CD4-positive, alpha-beta memory T cell (primary cell): ENCODE measurements at places on chromosomes 7 and 10. TPM values are rescaled to one million over a fixed set of nuclear protein-coding genes. Genes with fewer than 3 reads are reported as not detected.

DNA sequence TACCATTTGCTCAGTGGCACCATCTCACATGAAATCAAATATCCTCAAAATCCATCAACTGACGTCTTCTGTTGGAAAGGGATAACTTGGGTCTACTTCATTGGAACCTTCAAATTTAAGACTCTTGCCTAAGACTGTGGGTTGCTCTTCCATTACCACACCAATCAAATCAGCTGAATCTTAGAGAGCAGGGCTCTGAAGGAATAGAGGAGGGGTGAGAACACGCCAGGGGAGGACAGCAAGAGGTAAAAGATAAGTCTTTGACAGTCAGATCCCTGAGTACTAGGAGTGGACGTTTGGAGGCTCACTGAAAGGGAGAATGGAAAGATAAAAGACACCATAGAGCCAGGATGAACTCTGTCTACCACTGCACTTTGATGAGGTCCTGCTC is 107.5 kb downstream of the CCDC71L start:
- no peaks in the 10 kb centered on the region for H3K4me1 ChIP-seq
- no peak overlapping the region for H3K27ac ChIP-seq
- DNase-seq, result no peak

- H3K27ac ChIP-seq, result no peak overlapping the region
- H3K27me3 ChIP-seq, result no peaks in the 10 kb centered on the region
- no peaks in the 10 kb centered on the region for H3K36me3 ChIP-seq
- H3K4me3 ChIP-seq, result no peak overlapping the region
- no peaks in the 10 kb centered on the region for H3K4me1 ChIP-seq
Measured at GRCh38 chr10:77405771-77406241, 231.8 kb downstream of the KCNMA1 start.

DNA sequence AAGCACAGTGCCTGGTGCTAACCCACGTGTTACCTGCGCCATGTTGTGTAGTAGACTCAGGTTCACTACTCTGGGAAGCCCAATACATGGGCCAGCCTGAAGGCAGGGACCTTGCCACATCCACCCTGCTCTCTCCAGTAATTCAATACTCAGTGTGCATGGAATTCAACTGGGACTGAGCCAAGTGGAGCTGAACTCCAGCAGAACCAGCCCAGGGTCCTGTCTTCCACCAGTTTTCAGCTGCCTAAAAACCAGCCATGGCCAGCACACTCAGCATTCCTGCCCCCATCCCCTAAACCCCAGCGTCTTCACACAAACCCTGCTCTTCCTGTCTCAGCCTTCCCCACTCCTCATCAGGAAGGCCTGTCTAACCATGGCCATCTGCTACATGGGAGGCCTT is 15.4 kb downstream of the FGF8 start:
- H3K27me3 ChIP-seq, result no peaks in the 10 kb centered on the region
- no peaks in the 10 kb centered on the region for H3K4me1 ChIP-seq
- no peaks in the 10 kb centered on the region for H3K36me3 ChIP-seq
- no peak for DNase-seq
- H3K4me3 ChIP-seq, result no peak overlapping the region

Gene MAT1A
- not detected for total RNA-seq
